ENCODE measurements at places on chromosomes 7 and 10.

GRCh38 chr10:101237081-101237981, 8.1 kb upstream of the LBX1 start:
- no peak for DNase-seq

GRCh38 chr10:72126184-72126871, 38.0 kb upstream of the SPOCK2 start:
- no peak for DNase-seq

DNA sequence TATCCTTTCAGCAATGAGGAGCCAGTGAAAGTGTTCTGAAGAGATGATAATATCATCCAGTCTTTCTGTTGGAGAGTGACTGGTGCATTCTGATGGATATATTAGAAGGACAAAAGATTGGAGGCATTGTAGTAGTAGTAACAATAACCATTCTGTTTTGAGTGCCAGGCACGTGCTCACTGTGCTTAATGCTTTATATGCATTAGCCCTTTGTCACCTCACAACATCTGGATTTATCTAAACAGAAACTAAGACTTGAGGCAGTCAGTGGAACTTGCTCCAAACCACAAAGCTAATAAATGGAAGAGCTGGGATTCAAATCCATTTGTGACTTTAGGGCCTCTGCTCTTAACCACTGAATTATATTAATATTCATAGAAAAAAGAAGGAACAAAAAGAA, 84.5 kb upstream of the OIT3 start:
- DNase-seq, result no peak

GRCh38 chr7:151930695-151931094, 25.6 kb upstream of the GALNTL5 start:
- no peak for DNase-seq

GRCh38 chr10:67657775-67658174, 38.2 kb downstream of the CTNNA3 start:
- DNase-seq, result no peak

DNA sequence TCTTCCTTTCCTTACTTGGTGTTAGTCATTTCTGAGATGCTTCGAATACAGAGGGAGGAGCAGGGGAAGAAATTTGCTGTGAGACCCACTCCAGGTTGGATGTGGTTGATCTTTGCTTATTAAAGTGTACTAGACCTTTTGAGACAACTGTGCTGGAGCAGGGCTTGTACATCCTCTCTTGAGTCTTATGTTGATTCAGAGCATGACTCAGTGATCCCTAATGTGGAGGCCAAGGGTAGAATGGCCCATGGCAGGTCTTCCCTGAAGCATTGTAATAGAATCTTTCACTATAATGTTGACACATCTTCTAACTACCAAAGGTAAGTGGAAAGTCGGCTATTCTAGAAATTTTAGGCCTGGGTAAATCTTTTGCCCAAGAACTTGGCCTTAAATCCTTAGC, 17.0 kb upstream of the SFR1 start:
- no peak for DNase-seq

DNA sequence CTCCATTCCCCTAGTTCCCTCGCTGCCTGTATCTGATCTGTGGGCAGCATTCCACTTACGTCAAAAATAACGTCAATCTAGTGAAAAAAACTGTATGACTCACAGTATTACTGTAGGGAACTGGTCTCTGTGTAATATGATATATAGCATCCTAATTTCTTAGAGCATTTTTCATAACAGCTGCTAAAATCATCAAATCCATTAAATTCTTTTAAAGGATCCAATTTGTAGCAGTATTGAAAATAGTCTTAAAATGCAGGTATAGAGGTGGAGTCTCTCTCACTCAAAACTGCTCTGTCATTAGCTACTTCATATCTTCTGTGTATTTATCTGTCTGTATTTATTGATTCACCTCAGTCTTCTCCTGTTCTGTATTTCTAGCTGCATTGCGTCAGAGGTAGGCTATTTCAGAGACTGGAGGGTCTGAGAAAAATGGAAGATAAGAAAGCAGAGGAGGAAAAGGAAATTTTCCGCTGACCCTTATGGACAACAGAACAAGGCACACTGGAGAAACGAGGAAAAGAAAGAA, 59.9 kb downstream of the PON1 start:
- DNase-seq, result no peak

GRCh38 chr7:13984831-13985685, 4.4 kb downstream of the ETV1 start:
- DNase-seq, result no peak

- no peak for DNase-seq
These were observed 52.6 kb downstream of the PTEN start for GRCh38 chr10:87915989-87916388.

DNA sequence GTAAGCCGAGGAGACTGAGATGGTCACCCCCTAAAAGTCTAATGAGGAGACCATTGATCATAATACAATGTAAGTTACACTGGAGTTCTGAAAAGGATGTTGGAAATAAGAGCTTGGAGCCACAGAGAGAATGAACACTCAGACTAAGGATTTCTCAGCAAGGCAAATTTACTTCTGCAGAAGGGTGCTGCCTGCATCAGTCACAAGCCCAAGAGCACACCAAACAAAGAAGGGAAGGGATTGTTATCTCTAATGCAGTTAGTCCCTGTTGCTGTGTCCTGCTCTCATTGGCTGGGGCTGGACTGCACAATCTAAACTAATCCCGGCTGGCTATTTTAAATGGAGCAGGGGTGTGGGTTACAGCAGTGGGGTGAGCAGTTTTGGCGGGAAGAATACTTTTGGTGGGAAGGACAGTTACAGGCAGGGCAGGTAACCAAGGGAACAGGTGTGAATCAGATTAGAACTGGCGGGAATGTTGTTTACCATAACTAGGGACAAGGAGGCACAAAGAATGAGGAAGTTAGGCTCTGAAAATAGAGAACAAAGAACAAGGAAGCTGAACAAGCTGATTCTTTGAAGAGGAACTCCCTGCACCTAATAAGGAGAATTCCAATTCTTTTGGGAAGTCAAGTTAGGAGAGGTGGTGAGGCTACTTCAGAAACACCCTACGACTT, 30.3 kb upstream of the TRIM24 start:
- no peak for DNase-seq

DNA sequence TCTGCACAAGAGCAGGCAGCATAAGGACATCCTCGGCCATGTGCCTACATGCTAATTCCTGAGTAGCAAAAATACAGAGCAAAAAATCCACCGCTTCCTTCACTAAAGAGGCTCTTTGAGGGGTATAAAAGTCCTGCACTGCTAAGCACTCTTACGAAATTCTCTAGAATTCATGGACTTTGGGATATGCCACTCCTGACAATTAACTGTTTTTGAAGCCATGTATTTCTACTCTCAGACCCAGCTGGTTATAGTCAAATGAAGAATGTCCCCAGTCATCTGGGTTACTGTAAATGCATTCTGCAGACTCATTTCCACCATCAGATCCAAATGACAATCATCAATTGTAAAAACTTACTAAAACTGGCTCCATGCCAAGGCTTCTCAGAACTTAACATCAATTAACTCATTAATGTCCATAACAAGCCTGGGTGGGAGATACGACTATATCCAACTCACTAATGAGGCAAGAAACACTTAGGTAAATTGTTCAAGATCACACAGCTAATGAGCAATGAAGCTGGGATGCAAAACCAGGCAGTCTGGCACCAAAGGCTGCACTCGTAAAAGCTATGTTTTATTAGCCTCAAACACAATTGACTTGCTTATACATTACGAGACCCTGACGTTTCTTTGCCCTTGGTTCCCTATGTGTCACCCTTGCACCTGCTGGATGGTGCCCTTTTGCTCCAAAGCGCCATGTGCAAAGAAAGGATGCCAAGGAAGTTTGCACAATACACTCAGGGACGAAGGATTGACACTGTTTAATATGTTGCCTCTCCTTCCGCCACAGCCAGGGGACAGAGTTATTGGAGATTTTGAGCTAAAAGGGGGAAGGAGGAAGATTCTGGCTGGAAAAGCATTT, 250.4 kb downstream of the ELMO1 start:
- DNase-seq, result no peak

DNA sequence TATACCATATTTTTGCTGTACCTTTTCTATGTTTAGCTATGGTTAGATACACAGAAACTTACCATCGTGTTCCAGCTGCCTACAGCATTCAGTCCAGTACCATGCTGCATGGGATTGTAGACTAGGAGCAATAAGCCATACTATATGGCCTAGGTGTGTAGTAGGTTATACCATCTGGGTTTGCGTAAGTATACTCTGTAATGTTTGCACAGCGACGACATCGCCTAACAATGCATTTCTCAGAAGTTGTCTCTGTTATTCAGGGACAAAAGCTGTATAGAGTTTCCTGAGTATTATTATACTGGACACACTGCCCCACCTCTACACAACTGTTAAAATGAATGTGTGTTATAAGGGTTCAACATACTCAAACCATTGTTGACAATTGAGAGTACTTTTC, 93.8 kb upstream of the MKI67 start:
- no peak for DNase-seq

DNA sequence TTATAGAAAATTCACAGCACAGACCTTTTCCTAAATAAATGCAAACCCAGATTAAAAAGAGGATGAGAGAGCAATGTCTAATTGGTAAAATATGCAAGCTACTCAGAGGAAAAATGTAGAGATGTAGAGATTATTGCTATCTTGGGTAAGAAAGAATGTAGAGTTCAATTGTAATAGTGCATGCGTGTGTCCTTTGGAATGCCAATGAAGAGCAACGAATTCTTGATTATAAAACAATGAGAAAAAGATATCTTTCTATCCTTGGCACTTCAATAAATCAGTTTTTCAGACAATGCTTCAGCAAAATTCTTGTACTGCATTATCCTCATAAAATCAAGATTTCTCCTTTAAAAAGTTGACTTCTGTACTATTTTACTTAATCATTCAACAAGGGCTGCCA, 50.9 kb downstream of the SEMA3D start:
- no peak for DNase-seq

DNA sequence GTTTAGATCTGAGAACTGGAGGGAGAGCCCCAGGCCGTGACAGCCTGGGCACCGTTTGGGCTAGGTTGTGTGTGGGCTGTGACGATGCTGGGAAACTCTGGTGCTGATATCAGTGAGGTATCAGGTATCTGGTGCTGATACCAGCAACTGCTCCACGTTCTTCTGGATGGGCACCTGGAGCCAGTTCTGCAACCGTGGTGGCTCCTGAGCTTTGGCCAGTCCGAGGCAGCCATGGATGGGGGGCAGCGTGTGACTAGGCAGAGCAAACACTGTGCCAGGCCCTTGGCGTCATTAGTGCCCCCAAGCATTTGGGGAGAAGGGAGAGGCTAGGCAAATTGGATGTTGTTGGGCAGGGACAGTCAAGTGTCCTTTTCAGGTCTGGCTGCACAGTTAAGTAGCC, 57.9 kb downstream of the ZNF467 start:
- DNase-seq, result no peak

- DNase-seq, result no peak
These were observed 22.3 kb downstream of the BTBD16 start for GRCh38 chr10:122293156-122293960.

- DNase-seq, result no peak
These were observed 161.3 kb downstream of the DYNC1I1 start for GRCh38 chr7:95933618-95934017.

DNA sequence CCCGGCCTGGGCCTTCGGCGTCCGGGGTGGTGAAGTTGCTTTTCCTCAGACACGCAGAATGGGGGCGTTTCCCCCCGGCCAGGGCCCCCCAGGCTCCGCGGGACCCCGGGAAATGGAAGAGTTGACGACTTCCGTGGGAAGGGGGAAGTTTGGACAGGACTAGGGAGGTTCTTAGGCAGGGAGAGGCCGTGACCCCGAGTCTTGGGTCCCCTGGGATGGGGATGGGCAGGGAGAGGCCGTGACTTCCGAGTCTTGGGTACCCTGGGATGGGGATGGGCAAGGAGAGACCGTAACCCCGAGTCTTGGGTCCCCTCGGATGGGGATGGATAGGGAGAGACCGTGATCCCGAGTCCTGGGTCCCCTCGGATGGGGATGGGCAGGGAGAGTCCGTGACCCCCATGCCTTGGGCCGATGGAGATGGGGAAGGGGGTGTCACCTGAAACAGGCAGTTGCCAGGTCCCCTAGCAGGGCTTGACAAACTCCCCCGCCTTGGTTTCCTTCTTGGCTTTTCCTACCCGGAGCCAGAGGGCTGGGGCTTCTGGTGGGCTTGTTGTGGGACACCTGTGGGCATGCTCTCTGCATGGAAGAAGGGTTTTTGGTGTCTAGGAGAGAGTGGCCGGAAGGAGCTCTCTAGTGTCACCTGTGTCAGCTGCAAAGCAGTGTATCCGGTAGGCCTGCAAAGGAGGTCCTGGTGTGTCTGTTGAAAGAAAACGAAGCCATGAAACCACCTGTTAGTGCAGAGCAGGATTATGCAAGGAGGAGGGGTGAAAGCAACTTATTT, 1.1 kb downstream of the TRRAP start:
- DNase-seq, result peak; percentile 11
